Frontal cortex (tissue), 4 donors: ENCODE measurements at places on chromosomes 2 and 18.

GRCh38 chr2:39411181-39411944 is 25.7 kb downstream of the MAP4K3 start:
- DNase-seq, result no peak

- no peak for DNase-seq
Observed at GRCh38 chr2:17813010-17813741, 3.1 kb upstream of the MSGN1 start.

DNA sequence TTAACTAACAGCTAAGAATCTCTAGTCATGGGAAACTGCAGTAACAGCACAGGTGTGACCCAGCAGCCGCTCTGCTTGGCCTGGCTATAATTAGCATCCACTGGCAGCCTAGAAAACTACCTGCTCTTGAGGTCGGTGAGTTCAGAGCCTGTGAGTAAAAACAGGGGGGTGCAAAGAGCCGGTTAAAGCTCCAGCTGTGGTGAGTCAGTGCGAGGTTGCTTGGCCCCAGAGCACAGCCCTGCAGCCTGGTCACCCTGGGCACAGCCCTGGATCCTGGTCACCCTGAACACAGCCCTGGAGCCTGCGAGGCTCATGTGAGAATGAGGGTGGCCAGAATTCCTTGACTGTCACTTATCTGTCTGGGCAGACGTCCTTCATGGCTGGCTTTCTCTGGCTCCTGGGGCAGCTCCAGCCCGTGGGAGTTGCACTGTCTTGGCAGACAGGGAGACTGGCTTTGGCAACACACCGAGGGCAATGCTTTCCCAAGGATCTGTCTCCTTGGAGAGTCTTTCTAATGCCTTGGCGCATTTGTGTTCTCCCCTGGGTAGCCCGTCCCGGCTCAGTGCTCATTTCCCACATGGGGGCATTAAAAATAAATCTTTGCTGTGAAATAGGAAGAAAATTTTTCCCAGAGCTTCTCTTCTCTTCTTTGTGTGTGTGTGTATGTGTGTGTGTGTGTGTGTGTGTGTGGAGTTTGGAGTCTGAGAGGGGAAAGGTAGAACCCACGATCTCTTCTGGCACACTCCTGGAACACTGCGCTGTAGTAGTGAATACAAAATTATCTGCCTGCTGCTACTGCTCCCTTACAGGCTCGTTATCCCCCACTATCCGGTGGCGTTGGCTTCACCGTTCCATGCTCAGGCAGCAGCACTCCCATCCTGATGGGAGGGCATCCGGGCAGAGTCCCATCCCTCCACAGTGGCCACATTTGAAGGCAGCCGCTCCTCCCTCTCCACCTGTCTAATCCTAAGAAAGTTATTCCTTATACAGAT is 250.2 kb upstream of the MEX3C start:
- peak; percentile 5 for DNase-seq

DNA sequence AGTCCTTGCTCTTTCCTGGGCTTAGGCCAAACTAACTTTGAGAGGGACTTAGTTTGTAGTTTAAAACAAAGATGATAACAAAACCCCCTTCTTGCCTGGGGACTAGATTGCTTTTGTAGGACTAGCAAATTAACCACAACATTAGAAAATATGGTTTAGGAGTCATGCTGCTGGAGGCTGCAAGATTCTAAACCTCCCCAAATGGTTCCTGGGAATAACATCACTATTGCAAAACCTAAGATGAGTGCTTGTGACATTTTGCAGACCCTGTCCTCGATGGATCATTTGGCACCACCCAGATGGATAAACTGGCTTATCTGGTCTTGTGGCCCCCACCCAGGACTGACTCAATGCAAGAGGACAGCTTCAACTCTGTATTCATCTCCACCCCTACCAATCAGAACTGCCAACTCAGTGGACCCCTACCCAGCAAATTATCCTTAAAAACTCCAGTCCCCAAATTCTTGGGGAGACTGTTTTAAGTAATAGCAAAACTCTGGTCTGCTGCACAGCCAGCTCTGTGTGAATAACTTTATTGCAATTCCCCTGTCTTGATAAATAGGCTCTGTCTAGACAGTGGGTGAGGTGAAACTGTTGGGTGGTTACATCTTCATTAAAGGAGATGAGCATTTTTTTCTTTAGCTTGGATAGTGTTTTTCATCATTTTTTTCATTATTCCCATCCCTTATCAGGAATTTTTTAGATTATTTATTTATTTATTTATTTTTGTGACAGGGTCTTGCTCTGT is 58.9 kb downstream of the SPTBN1 start:
- DNase-seq, result no peak

DNA sequence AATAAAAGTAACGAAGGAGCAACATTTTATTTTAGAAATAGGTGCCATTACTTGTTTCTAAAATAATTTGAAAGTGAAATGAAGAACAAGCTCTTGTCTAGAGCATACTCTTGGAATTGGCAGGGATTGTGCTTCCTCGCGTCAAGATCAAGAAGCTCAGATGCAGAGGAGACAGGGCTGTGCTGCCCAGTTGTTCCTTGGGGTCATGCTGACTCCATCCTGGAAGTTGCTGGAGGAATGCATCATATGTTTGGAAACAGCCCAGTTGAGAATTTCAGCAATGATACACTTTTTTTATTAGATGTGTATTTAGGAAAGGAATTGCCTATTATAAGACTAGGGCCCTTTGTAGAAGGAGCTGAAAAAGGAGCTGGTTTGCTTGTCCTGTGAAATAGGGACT is 17.2 kb downstream of the LTBP1 start:
- no peak for DNase-seq

DNA sequence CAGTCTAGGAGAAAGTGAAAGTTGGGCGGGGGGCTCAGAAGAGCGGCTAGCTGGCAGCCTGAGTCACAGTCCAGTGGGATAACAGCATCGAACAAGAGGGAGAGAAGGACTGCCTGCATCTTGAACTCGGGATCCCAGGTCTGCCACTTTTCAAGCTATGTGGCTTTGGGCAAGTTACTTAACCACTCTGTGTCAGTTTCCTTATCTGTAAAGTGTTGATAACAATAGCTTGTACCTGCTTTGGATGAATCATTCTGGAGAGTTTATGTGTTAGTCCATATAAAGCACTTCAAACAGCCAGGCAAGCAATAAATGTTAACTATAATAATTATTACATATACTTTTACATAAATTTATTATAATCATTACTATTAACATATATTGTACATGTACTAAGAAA is 4.6 kb downstream of the DYSF start:
- no peak for DNase-seq

GRCh38 chr2:96449637-96450036 is 55.5 kb downstream of the NEURL3 start:
- DNase-seq, result no peak
